Stimulated activated CD4-positive, alpha-beta T cell treated with anti-CD3 and anti-CD28 coated beads, Interleukin-15, amount 100 ng/mL, for 1 hour (primary cell): ENCODE measurements at places on chromosomes 5 and 9.

DNA sequence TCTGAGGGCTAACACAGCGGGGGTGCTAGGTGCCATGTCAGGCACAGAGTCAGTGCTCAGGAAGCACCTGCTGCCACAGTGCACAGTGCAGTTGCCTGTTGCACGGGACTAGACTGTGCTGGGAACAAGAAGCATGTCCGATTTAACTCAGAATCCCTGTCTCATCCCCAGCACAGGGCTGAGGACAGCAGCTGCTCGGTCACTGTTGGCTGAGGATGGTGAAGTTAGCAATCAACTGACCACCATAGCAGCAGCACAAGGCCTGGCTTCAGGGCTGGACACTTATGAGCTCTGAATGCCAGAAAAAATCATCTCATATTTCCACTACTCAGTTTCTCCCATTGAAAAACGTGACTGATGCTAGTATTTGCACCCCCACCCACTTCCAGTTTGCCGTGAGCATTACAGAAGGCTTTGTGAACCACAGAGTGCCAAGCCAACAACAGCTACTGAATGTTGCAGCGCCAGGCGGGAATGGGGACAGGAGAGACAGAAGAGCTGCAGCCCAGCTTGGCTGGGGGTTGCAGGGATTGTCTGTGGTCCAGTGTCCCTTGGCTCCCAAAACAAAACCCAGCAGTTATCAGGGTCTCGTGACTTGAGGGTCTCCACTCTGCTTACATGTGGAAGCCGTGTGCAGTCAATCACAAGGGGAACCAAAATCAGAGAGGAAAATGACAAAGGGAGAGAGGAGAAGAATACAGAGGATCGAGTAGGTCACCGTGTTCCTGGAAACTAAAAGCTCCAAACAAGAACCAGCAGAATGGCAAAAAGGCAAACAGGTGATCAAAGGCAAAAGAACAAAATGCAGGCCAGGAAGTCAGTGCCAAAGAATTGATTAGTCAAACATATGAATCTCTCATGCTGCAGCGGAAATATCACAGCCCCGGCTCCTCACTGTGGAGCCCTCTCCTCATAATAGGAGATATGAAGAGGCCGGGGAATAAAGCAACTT, 155.6 kb downstream of the CRB2 start:
- DNase-seq: no peak

- DNase-seq: no peak
Measured at GRCh38 chr9:8420416-8420815, 620.8 kb upstream of the DMAC1 start.

DNA sequence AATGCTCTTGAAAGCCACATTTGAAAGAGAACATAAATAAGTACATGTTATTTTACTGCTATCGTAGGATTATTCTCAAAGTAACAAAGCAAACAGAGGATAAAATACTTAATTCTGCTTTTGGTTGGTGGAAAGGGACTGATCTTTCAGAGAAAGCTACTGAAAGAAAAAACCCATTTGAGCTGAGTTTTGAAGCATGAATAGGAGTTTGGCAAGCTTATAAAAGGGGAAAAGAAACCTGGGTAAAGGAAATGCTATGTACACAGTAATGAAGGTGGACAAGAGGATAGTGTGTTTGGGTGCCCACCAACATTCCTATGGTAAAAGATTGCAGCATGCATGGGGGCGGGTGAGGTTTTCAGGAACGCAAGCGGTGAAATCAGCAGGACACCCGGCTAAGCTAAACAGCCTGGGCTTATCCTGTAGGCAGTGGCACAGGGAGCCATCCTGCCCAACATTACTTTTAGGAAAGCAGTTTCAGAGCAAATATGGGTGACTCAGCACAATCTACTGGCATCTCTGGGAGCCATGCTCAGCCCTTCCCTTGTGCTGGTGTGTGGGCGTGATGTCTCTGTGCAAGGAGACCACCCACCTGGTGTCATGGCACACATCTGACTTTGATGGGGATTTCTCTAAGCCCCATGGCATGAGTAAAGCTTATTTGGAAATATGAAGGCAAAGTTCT, 673.9 kb upstream of the KLF4 start:
- no peak for DNase-seq

- DNase-seq: no peak
Measured at GRCh38 chr5:141783947-141784296, 94.3 kb downstream of the PCDH1 start.

GRCh38 chr9:104961701-104962359, 33.9 kb upstream of the ABCA1 start:
- no peak for DNase-seq
